ENCODE measurements at places on chromosomes 4 and X.

DNA sequence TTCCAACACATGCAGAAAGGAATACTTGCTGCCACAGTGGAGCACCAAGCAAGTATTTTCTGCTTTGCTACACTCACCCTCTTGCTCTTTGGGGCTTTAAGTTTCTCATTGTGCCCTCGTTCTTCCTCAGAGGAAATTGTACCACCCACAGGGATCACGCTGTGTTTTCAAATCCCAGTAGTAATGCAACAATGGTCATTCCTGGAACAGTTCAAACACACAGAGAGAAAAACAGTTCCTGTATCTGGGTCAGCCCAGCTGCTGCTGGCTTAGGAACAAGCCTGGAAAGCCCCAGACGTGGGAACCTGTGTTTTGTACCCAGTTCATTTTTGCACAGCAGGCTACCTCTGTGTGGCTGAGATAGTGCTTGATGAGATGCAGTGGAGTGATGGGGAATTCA lies 907.8 kb downstream of the STPG2 start:
- DNase-seq = no peak

- DNase-seq = no peak
Measured at GRCh38 chr4:8547912-8548730, 32.1 kb upstream of the GPR78 start.

DNA sequence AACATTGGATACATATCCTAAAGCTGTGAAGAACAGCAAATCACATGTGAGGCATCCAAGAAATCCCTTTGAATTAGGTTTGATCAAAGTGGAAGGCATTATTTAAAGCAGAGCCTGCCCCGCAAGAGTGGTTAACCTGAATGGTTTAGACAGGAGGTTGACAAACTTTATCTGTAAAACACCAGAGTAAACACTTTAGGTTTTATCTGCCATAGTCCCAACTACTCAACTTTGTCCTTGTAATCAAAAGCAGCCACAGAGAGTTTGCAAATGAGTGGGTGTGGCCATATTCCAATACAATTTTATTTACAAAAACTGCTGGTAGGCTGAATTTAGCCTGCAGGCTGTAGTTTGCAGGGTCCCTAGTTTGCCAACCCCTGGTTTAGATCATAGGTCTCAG lies 25.2 kb upstream of the FGFBP2 start:
- no peak for DNase-seq

DNA sequence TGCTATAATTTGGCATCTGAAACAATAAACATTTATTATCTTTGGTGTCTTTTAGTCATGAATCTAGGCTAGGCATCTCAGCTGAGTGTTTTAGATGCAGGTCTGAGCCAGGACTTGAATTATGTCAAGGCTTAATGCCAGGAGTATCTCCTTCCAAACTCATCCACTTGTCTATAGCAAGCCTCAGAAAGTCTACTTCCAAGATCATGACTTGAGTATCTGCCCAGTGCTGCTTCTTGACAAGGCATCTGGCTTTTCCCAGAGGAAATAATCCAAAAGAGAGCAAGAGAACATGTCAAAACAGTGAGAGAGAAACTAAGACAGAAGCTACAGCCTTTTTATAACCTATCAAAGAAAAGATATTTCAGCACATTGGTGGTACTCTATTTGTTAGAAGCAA lies 1052.1 kb upstream of the PCDH10 start:
- no peak for DNase-seq

DNA sequence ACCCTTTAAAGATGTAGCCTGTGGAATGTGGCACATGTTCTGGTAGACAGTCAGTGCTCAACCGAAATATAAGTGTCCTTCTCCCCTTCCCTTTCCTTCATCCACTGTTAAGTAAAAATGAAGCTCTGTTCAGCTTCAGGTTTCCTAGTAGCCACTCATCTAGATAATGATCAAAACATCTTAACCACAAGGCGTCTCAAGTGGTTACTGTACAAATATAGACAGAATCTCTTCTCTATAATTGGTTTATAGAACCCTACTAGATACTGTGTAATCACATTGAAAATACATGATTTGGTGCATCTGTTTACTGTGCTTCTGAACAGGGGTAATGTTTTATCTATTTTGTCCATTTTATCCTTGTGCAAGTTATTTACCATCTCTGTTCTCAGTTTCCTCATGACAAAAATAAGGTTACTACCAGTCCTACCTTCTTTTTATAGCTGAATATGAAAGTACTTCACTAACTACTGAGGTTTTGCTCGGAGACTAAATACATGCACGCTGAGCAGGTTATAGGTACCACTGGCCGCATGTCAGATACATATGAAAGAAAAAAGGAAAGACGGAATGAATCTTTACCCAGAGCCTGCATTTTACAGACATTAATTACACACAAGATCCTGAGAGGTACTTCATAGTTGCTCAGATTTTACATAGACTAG lies 20.3 kb upstream of the SLC25A4 start:
- DNase-seq = no peak

DNA sequence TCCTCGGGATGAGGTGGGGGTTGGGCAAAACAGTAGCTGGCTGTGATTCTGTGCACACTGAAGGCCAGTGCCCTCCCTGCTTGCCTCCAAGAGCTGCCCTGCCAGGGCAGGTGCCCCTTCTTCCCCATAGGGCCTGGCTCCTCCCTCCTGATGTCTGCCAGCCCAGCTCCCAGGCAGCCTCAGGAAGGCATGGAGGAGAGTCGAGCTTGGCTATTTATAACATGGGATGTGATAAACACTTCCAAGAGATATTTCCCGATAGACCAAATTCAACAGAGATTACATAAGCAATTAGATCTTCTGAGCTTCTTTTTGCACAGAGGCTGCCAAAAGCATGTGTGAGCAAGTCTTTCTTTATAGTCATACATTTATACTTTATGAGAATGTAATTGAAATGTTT lies 45.3 kb upstream of the PJA1 start:
- no peak for DNase-seq
